HCT116 (cell line): ENCODE measurements at places on chromosomes 5 and 9.

DNA sequence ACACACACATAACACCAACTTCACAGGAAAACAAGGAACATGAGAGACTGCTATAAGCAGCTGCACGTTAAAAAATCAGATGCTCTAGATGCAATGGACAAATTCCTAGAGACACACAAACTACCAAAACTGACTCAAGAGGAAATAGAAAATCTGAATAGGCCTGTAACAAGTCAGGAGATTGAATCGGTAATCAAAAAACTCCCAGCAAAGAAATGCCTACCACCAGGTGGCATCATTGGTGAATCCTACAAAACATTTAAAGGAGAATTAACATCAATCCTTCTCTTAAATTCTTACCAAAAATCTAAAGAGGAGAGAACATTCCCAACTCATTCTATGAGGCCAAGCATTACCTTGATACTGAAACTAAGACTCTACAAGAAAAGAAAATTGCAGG lies 54.9 kb downstream of the NDST1 start:
- peak; percentile 56 for DNase-seq

GRCh38 chr9:27489087-27489876 lies 34.8 kb upstream of the IFNK start:
- DNase-seq: no peak

DNA sequence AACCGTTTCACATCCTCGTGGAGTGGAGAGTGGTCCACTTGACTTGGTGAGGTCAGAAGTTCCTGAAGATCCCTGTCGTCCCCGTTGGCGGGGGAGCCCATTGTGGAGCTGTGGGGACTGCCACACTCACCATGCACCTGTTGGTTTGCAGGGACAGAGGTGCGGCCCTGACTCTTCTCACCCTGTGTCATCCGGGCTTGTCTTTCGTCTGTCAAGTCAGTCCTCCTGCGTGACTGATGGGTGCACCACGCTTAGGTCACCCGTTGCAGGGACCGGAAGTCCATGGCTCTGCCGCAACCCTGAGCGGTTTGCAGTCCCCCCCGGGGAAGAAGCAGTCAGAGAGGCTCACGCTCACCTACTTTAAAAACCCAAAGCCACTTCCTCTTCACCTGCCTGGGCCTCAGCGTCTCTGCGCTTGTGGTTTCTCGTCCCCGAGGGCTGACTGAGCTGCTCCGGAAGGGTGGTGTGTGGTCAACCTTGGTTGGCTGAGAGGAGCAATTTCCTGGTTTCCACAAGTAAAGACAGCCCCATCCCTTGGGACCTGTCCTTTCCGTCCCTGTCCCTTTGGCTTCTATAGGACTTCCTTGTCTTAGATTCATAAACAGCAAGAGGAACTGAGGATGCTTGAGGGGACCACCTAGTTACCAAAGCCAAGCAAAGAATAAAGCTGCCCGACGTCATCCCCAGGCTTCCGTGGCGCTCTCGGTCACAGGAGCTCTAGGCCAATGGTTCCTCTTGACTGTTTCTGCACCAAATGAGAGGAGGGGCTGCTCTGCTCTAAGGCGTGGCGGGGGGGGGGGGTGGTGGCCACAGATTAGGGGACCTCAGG lies 53.2 kb downstream of the USP20 start:
- no peak for DNase-seq

DNA sequence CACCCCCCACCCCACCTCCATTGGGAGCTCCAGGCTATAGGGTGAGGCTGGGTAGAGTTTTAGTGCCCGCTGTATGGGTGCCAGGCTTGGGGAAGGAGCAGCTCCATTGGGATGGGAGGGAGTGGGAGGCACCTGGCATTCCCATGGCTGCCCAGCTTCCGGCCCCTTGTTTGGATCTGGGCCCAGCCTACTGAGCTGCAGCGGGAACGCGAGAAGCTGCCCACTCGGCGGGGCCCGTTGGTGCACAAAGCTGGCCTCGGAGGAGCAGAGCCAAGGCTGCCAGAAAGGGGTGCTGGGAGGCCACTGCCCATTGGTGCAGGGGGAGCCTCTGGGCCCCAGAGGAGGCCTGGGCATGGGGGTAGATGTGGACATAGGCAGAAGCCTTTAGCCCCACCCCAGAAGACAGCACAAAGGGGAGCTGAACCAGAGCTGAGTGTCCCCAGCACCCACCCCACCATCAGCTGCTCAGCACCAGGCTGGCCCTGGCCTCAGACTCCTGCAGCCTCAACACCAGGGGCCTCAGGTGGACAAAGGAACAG lies 4.4 kb downstream of the LCN9 start:
- DNase-seq: no peak

DNA sequence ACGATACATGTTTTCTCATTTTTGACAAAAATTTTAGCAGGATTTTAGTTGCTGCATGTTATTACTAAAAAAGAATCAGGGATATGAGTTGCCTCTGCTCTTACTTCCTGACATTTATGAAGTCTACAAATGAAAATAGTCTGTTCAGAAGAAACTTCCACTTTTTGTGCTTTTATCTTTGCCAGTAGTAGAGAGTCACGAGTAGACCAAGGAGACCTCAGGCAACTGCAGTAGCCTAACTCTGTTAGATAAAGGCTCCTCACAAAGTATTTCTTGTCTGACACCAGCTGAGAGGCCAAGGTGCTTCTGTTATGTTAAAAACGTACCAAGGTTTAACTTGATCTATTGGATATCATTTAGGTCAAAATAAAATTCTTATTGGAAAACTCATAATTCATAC lies 333.9 kb downstream of the NR2F1-AS1 start:
- DNase-seq: no peak

- no peak for DNase-seq
Measured at GRCh38 chr5:142253938-142254337, 70.9 kb downstream of the SPRY4 start.

GRCh38 chr9:79663878-79664277 lies 92.1 kb downstream of the TLE4 start:
- DNase-seq: no peak

DNA sequence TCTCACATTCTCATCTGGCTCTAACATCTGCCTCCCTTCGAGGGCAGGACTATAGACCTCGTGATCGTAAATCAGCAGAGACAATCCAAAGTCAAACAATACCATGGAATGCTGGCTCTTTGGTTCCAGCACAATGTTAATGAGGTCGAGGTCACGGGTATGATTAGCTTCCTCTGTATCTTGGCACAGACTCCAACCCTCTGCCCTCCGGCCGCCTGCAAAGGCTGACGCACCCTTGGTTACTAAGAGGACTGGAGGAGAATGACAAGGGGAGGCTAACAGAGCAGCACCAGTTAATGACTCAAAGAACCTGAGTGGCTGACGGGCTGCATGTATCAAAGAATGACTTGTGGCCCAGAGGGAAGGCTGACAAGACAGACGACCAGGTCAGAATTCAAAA lies 10.1 kb downstream of the LHFPL2 start:
- no peak for DNase-seq

DNA sequence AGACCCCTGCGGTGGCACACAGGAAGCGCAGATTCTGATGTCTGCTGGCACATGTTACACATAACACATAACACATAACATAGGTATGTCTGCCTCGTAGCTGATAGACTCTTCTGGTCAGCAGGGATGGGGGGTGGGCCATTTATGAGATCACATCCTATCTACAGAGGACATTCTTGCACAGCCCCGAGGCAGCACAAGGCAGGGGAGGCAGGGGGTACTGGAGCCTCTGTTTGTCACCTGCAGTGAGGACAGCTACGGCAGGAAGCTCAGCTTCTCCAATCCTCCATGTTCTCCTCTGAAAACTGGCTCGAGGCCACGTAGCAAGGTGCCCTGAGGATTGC lies 16.7 kb upstream of the MED10 start:
- no peak for DNase-seq

GRCh38 chr9:70883056-70883455 lies 238.4 kb downstream of the TRPM3 start:
- no peak for DNase-seq

DNA sequence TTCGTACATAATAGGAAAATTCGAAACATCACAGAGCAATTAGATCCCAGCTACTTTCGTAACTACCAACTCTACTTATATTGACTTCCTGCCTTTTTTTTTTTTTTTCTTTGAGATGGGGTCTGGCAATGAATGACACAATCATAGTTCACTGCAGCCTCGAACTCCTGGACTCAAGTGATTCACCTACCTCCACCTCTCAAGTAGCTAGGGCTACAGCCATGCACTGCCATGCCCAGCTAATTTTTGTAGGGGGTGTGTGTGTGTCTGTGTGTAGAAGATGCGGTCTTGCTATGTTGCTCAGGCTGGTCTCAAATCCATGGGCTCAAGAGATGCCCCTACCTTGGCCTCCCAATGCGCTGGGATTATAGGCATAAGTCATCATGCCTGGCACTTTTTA lies 5.8 kb upstream of the PAIP2 start:
- no peak for DNase-seq

GRCh38 chr5:143837306-143837848 lies 25.4 kb downstream of the HMHB1 start:
- no peak for DNase-seq

- DNase-seq: no peak
Measured at GRCh38 chr9:6414247-6414641, 1.2 kb downstream of the UHRF2 start.

DNA sequence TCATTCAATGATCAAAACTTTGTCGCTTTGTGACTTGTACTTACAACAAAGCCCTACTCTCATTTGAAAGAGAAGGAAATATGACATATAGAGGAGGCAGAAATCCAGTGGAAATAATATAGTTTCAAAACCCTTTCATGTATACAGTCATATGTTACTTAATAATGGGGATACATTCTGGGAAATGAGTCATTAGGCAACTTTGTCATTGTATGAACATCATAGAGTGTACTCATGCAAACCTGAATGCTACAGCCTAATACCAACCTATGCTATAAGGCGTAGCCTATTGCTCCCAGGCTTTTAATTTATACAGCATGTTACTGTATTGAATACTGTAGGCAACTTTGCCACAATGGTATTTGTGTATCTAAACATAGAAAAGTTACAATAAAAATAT lies 69.0 kb upstream of the SMC2 start:
- no peak for DNase-seq

DNA sequence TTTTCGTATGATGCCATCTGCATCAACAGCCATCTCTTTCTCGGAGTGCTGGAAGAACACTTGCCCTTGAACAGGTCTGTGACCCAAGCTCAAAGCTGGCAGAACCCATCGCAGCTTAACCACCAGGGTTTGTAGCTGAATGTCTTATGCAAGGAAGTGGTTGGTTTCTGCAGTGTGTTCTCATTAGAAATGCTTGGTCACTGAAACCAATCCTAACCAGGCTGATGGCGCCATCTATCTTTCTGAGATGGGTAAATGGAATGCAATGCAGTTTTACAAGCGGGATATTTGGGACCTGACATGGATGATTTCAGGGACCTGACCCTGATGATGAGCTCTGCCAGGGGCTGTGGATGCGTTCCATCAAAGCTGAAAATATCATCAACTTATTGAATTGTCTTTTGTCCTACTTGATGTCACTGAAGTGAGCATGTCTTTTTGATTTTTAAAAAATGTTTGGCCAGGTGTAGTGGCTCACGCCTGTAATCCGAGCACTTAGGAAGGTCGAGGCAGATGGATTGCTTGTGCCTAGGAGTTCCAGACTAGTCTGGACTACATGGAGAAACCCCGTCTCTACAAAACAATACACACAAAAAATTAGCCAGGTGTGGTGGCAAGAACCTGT lies 28.7 kb downstream of the DMRT3 start:
- peak; percentile 24 for DNase-seq

DNA sequence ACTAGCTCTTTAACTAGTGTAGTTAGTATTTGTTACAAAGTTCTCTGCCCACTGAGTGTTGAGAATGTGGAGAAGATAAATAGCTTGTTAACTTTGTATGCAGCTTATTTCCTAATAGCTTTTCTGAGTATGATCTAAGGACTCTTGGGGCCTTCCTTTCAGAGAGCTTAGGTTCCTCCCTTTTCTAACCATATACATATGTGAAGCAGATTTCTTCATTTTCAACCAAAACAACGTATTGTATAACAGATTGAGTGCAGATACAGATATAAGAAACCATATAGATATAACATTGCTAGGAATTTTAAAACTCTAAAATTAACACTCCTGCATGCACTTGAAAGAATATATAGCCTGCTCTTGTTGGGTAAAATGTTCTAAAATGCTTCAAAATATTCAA lies 70.4 kb downstream of the SCAMP1 start:
- DNase-seq: no peak

- no peak for DNase-seq
Measured at GRCh38 chr9:3646226-3646625, 120.4 kb upstream of the RFX3 start.

DNA sequence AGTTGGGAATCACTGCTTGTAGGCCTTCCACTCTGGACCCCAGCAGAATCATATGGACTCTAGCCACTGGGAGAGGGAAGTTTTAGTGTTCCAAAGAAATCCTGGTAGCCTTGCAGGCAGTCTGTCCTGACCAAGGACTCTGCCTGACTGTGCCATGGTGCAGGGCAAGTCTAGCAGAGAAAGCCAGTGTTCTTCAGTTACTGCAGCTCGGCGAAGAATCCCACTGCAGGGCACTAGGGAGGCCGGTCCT lies 20.3 kb upstream of the MATR3 start:
- DNase-seq: no peak

DNA sequence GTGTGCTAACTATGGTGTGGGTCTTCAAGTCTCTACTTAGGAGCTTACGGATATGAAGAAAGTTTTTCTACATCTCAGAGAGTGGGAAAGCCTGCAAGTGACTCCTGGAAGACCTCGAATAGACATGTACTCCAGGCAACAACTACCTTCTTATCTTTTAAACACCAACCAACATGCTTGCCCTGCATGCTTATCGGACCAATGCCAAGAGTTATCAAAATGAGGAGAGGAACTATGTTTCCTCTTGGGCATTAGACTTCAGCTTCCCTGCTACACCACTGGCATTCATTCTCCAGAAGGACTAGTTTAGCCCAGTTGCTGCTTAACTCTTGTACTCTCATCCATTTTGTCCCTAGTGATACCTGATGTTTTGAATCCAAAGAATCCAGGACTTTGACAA lies 74.7 kb upstream of the MAN2A1 start:
- DNase-seq: no peak

- DNase-seq: no peak
Measured at GRCh38 chr9:95508242-95508967, 8.4 kb downstream of the PTCH1 start.

GRCh38 chr9:109894921-109895758 lies 115.1 kb downstream of the PALM2AKAP2 start:
- DNase-seq: no peak

DNA sequence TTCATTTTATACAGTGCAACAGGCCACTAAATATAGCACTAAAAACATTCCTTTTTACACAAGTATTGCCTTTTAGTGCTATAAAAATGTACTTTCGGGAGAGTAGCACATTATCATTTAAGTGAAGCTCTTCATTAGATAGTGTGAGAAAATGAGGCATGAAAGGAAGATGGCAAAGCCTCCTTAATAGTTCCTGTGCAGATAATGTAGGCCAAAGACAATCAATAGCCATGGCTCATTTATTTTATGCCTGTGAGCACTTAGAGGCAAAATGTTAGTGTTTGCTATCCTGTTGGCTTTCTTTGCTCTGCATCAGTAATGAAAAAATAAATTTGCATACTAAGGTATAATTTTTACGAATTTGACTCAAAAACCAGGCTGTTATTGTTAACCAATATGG lies 929.5 kb upstream of the C9orf72 start:
- no peak for DNase-seq
